Cardiac muscle cell (in vitro differentiated cells and primary cell): ENCODE measurements at places on chromosomes 1 and 21. TPM values are rescaled to one million over a fixed set of nuclear protein-coding genes. Genes with fewer than 3 reads are reported as not detected.

DNA sequence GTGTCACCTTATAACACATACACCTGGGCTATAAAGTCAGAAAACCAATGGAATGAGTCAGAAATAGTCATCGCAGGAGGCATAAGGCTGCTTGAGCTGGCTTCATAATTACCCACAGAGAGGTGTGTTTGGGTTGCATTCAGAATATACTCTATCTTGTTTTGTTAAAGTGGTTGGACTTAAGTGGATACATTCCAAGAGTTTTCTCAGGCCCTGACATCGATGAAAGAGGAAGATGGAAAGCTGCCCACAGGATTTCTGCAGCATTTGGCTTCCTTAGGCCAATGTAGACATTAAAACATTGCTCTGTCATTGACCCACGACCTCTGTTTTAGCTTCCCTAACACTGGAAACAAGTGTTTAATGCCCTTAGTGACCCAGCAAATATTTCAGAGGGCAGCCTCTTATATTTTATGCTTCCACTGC lies 18.6 kb upstream of the BCL10 start:
- DNase-seq = no peak

DNA sequence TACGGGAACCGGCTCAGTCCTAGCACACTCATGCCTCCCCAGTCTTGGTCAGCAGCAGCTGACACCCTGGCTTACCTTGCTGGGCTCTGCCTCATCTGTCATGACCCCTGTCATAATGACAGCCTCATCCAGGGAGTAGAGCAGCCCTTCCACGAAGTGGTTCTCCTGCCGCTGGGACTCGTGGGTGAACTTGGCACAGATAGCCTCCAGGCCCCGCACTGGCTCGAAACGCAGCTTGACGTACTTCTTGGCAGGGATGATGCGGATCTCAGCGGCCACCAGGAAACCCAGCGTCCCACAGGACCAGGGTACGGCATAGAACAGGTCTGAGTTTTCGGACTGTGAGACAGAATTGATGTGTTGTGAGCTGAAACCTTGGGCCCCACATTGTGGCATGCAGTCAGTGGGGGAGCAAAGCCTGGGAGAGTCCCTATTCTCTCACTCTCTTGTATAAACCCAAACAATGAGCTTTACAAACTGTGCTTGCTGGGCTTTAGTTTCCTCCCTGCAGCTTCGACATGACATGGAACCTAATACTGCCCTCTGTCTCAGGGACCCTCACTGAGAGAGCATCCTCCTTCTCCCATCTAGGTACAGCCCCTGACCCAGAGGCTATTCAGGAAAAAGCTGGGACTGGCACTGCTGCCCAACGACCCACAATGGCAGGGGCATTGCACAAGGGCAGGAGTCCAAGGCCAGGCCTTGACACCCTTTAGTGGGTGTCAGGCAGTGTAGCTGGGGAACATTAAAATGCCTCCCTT lies 15.5 kb downstream of the DHCR24 start:
- no peak for DNase-seq

The PGM1 gene
- total RNA-seq = 344 and 361 TPM in 2 replicates

- no peak for DNase-seq
Measured at GRCh38 chr21:43624339-43624738, 34.9 kb downstream of the HSF2BP start.

The PLEKHN1 gene
- 0.36 TPM in 1 of 2 replicates, not detected in the other for total RNA-seq

DNA sequence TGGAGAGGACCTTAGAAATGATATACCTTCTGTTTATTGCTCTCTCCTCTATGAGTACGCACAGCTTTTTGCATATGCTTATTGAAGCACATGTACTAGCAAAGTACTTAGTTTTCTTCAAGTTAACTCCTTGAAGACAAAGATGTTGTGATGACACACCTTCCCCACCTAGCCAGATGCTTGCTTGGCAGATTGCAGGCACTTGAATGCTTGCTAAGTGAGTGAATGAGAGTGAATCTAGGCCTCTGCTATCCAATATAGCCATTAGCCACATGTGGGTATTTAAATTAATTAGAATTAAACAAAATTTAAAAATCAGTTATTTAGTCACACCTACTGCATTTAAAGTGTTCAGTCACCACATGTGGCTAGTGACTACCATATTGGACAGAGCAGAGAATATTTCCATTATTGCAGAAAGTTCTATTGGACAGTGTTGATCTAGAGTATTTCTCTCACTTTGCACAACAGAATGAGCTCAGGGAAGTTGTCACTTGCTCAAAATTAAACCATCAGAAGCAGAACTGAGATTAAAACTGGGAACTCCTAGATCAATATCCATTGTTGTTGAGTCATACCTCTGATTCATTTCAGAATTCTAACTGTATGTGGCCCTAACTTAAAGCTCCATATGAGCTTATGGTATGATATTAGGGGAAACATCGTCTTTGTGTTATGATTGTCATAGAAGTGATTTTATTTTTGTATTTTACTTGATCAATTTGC lies 8.6 kb upstream of the EEIG2 start:
- DNase-seq = no peak

The PGLYRP4 gene
- not detected in 2 replicates for total RNA-seq

The PCP4 gene
- total RNA-seq = not detected in 2 replicates

The PTGFR gene
- not detected in 2 replicates for total RNA-seq

DNA sequence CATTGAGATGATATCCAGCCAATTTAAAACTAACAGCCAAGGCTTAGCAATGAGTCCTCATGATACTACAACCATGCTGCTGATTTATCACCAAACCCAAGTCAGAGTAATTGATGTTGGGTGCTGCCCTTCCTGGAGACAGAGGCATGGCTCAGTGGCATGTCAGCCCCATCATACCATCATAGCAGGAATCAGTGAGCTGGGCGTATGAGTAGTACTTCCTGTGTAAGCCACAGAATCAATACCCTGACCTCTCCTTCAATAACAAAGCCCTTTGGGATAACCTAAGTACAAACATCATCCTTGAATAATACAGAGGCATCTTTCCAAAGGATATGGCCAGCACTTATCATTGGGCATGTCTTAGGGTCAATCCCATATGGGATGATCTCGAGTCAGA lies 3.0 kb upstream of the LCE1E start:
- no peak for DNase-seq

The E2F2 gene
- total RNA-seq = 2.1 and 2.5 TPM in 2 replicates

- peak; percentile 70 for DNase-seq
Measured at GRCh38 chr1:33008051-33008914, 28.4 kb downstream of the AK2 start.

The COL11A1 gene
- 41.0 and 56.7 TPM in 2 replicates for total RNA-seq

The PWP2 gene
- 1.1 and 1.4 TPM in 2 replicates for total RNA-seq

GRCh38 chr1:66292305-66292704 lies 241.6 kb upstream of the SGIP1 start:
- DNase-seq = no peak

DNA sequence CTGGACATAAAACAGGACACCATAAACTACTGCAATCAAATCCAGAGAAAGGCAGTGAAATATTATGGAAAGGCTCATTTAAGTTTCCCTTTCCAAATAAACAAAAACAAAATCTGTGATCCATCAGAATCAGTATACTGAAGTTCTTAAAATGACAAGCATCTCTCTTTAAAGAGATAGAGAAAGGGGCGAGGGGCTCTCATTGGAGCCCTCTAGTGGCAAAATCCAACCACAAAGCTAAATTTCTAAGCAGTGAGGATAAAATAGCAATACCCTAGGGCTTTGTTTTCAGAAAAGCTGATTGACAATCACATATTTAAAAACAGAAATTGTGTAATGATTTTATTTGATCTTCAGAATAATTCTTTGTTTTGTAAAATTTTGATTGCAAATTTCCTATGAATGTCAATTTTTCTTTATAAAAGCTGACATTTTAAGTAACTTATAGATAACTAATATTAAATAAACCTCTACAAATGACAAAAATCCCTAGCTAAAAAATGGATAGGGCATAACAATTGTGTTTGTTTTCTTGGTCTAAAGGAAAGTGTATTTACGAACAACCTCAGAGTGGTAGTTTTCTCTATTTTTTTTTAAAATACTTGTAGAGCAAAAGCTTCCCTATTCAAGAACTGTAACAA lies 138.2 kb downstream of the COL24A1 start:
- DNase-seq = peak; percentile 42

GRCh38 chr1:180151508-180151907 lies 3.2 kb upstream of the QSOX1 start:
- DNase-seq = no peak

DNA sequence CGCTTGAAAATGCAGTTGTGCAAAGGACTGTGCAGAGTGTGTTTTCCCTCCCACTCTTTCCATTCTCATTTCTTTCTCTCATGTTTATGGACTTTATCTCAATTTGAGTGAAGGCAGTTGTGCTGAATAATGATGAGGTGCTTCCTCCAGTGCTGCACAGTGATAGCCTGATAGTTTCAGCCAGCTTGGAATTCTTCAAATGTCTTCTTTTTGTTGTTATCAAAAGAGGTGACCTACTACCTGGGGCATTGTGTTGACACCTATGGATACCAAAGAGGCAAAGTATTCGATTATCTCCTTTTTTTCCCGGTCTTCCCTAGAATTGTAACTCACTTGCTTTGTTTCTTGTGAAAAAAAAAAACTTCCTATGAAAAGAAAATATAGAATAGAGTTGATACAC lies 132.6 kb upstream of the ESRRG start:
- no peak for DNase-seq

GRCh38 chr1:67749844-67750690 lies 65.1 kb downstream of the GADD45A start:
- DNase-seq = peak; percentile 84

GRCh38 chr1:23527366-23527765 lies 3.7 kb downstream of the E2F2 start:
- no peak for DNase-seq

- no peak for DNase-seq
Measured at GRCh38 chr1:183199304-183199703, 13.2 kb downstream of the LAMC2 start.

- no peak for DNase-seq
Measured at GRCh38 chr1:98019747-98020146, 98.9 kb upstream of the DPYD start.
